ENCODE measurements at places on chromosomes 16 and 17. TPM values are rescaled to one million over a fixed set of nuclear protein-coding genes. Genes with fewer than 3 reads are reported as not detected.

The SP6 gene
- 2.3 TPM for total RNA-seq

The PLD6 gene
- total RNA-seq, result 0.90 TPM

The DRG2 gene
- total RNA-seq, result 34.4 TPM

GRCh38 chr17:83057793-83058265, 21.6 kb upstream of the METRNL start:
- no peak for DNase-seq

GRCh38 chr17:29544066-29544465, 22.8 kb downstream of the ABHD15 start:
- DNase-seq, result no peak
